ENCODE measurements at places on chromosomes 11 and 22.
A peak's percentile ranks its signal among the peaks of the same experiment; 100 is the strongest.

DNA sequence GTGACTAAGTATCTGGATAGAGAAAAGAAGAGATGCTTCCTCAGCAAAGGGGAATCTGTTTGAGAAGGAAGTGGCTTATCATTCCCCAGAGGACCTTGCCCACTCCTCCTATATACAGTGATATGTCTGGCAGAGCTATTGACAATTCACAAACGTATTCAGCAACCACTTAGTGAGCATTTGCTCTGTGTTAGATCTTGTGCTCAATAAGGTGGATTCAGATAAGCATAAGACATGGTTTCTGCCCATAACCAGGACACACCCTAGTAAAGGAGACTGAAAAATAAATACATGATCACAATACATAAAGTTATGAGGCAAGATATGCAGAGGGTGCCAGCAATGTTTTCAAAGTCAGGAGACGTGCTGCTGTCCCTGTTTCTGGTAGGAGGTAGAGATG lies 1.4 kb downstream of the TMEM9B start:
- no peak for DNase-seq

- no peak for DNase-seq
These were observed 2.1 kb upstream of the MS4A6A start for GRCh38 chr11:60184824-60185511.

GRCh38 chr11:43810929-43811596 lies 69.6 kb upstream of the ALKBH3 start:
- DNase-seq, result no peak

GRCh38 chr11:16982256-16982671 lies 31.9 kb downstream of the PLEKHA7 start:
- DNase-seq, result no peak

- DNase-seq, result no peak
These were observed 546.0 kb downstream of the BRD1 start for GRCh38 chr22:49281467-49282340.

DNA sequence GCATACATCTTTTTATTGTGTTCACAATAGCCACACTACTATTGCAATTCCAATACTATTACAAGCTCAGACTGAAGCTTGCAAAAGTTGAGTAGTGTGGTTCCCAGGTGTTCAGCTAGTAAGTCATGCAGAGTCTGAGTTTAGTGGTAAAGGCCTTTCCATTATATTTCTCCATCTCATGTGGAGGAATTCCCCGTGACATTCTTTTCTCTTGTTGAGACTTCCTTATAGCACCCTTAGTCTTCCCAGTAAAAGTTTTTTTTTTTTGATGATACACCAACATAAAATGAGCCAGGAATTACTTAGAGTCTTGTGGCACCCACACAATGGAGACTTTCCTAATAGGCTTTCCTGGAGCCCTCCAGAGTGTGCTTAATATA lies 110.8 kb downstream of the UVRAG start:
- no peak for DNase-seq

DNA sequence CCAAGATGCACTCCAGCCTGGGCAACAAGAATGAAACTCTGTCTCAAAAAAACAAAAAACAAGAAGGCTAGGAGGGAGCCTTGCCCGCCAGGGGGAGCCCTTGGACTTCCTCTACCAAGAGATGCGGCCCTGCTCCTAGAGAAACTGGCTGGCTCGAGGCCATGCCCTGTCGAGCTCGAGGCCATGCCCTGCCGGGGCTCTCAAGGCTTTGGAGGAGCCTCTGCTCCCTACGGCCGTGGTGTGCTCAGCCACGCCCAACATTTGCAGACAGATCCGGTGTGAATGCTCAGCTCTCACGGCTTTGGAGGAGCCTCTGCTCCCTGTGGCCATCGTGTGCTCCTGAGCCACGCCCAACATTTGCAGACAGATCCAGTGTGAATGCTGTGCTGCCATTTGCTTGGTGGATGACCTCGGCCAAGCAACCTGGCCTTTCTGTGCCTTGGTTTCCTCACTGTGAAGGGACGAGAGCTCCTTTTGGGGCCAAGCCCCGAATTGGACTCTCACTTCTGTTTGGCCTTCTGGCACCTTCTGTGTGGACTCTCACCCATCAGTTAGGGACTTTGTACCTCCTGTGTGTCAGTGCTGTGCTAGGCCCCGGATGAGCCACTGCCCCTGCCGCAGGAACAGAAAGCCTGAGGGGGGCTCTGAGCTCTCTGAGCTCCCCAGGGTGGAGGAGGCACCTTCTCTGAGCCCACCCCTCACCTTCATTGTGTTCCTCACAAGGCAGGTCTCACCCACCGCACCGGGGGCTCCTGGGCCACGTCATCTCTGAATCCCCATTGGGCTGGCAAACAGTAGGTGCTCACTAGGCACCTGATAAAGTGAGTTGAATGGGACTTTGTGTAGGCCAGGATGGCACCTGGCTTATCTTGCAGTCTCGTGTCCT lies 14.1 kb downstream of the C11orf24 start:
- DNase-seq, result peak; percentile 72

DNA sequence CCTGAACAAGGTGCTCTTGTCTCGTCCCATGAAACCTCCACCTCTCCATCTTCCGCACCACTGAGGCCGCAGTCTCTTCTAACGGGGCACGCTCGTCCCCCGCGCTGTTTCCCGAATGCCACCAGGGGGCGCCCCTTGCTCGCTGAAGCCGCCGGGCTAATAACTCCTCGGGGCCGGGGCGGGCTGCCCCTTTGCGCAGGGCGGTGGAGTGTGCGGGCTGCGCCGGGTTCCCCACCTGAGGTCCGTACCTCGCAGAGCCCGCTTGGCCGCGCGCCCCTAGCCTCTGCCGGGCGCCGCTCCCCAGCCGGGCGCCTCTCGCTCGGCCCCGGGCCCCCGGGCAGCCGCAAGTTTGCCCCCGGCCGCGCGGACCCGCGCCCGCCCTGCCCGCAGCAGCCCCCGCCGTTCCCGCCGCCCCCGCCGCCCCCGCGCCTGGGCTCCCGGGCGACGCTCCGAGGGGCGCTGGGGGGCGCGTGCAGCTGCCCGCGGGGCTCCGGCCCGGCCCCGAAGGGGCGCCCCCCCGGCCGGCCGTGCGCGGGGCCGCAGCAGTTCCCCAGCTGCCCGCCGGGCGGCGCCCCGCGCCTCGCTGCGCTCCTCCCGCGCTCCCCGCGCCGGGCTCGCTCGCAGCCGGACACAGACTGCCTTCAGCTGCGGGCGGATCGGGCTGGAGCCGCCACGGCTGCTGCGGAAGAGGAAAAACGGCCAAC lies at the start of gene GRIK4:
TSS of gene GRIK4 (plus strand) at position 633 of the 704 bp plus-strand sequence. CDS start 148,571 bp downstream, outside the sequence.
- peak; percentile 40 for DNase-seq

GRCh38 chr22:28773461-28773867 lies 969 bp downstream of the CCDC117 start:
- no peak for DNase-seq

GRCh38 chr11:124475265-124475664 lies 29.8 kb upstream of the OR8B8 start:
- no peak for DNase-seq

DNA sequence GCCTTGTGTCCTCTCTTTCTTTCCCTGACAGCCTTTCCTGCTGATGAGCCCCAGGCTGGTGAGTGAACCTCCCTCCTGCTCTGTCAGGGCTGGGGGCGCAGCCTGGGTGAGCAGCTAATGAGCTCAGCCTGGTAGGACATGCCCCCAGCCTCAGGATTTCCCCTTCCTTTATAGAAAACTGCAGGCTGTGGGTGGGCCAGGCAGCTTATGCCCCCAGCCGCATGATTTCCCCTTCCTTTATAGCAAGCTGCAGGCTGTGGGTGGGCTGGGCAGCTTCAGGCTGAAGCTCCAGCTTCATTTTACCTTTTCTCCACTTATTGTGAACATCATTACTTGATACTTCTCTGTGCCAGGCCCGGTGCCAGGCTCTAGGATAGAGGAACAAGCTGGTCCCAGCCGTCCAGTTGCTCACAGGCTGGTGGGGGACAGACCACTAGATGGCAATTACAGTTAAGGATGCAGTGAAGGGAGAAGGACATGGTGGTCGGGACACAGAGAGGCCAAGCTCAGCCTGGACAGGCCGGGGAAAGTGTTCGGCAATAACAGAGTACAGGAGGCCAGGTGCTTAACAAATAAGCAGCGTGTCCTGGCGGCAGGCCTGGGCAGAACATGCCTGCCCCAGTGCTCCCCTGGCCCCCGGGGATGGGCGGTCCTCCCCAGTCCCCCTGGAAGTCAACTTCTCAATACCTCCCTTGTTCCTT lies 5.3 kb downstream of the LGALS12 start:
- DNase-seq, result no peak

GRCh38 chr22:44888491-44889254 lies 121.1 kb downstream of the PHF21B start:
- no peak for DNase-seq

- DNase-seq, result no peak
These were observed 41.1 kb downstream of the TP53I11 start for GRCh38 chr11:44909557-44909956.

- no peak for DNase-seq
These were observed 8.6 kb downstream of the PPP6R3 start for GRCh38 chr11:68469122-68469521.

GRCh38 chr11:74468936-74469335 lies 1.6 kb upstream of the KCNE3 start:
- DNase-seq, result no peak

DNA sequence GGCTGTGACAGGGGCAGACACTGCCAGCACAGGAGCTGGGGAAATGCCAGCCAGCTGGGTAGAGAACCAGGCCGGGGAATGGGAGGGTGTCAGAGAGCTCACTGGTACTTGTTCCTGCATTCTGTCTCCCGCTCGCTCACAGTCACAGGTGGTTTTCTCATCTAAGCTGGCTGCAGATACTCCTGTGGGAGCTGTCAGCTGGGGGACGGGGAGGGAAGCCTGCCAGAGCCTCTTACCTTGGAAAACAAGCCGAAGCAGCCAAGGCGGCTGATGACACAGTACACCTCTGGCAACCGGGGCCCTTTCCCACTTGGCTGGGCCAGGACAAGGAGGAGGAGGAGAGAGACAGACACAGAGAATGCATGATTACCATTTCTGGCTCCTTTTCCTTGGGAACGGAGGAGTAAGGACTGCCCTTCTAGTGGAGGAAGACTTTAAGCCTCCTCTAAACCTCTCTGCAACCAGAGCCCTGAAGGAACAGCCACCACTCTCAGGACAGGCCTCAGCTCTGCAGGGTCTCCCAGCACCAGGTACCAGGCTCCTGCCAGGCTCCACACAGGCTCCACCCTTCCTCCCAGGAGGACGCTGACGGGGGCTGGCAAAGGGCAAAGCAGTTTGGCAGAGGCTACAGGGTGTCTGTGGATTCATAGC lies 25.1 kb downstream of the RPL27A start:
- DNase-seq, result no peak

- DNase-seq, result no peak
These were observed 2.3 kb downstream of the CASTOR1 start for GRCh38 chr22:30286813-30287647.

DNA sequence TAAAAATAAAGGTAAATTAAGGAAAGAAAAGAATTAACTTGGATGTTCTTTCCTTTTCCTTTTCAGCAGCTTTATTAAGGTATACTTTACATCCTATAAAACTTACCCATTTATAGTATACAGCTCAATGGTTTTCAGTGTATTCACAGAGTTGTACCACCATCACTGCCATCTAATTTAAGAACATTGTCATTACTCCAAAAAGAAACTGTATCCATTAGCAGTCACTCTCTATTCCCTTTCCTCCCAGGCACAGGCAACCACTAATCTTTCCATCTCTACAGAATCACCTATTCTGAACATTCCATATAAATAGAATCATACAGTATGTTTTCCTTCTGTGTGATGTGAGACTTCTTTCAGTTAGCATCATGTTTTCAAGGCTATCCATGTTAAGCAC lies 38.9 kb upstream of the TNRC6B start:
- no peak for DNase-seq

- peak; percentile 83 for DNase-seq
These were observed 62.8 kb downstream of the NFAM1 start for GRCh38 chr22:42369250-42370041.

GRCh38 chr11:1073261-1073724 lies 1.4 kb upstream of the MUC2 start:
- peak; percentile 19 for DNase-seq

DNA sequence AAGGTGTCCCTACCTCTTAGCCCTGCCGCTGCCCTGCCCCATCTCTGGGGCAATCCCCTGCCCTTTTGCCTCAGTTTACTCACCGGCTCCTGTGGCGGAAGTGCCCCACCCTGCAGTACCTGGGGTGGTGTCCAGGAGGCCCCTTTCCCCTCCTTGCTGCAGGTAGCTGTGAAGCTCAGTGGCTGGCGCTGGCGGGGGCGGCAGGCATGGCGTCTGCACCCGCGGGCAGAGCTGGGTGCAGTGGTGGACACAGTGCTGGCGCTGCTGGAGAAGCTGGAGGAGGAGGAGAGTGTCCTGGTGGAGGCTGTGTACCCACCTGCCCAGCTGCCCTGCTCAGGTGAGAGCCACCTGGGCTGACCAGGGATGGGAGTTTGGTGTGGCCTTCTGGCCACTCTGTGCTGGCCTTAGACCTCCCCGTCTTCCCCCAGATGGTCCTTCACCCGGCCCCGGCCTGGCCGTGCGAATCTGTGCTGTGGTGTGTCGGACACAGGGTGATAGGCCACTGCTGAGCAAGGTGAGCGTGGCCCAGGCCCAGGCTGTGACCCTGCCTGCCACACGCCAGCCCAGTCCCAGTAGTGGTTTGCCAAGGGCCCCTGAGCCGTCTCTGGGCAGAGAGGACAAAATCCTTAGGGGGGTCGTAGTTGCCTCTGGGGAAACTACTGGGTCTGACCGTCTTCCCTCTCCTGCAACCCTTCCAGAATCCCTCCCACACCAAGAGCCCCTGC lies 4.0 kb downstream of the CARNS1 start:
- no peak for DNase-seq

DNA sequence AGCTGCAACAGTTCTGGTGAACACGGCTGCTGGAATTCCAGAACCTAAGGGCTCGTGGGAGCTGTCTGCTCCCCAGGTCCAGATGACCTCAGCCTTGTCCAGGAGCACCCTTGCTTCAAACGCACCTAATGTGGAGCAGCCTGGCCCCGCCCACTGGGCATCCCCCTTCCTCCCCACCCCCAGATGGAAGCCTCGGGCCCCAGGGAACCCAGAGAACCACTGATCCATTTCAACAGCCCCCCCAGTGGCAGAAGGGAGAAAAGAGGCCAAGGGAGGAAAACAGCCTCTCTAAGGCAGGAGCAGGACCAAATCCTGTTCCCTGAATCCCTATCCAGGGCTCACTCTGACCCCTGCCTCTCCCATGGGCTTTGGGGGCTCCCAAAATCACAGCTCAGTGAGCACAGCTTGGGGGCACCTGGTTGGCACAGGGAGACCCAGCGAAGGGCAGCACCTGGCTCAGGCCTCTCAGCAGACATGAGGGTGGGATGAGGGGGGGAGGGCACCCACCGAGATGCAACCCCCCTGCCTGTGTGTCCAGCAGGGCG lies 1.2 kb downstream of the CYTH4 start:
- DNase-seq, result no peak

GRCh38 chr11:60334005-60334620 lies 7.1 kb downstream of the MS4A6E start:
- DNase-seq, result no peak
